ENCODE measurements at places on chromosomes 13 and 19.

GRCh38 chr19:41535029-41535622 is 40.8 kb upstream of the CEACAM21 start:
- DNase-seq: no peak

- DNase-seq: no peak
Measured at GRCh38 chr13:73465617-73465971, 406.8 kb downstream of the KLF5 start.

DNA sequence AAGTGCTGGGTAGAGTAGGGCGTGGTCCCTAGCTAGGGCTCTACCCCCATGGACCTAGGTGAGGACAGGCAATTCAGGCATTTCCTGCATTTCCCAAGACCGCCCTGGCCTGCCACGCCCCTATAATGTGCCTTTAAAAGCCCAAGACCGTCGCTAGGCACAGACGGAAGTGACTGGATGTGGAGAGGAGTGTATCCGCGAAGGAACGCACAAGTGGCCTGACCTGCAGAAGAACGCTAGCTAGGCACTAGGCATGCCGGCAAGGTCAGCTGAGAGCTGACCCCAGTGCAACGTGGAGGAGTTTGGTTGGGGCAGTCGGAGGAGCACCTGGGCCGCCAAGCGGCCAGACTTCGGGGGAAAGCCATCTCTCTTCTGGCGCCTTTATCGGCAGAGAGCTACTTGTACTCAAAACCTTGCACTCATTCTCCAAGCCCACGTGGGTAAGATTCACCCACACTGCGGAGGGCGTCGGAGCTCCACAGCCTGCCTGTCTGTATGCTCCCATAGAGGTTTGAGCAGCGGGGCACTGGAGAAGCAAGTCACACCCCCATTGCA is 370.0 kb downstream of the FGF9 start:
- no peak for DNase-seq

DNA sequence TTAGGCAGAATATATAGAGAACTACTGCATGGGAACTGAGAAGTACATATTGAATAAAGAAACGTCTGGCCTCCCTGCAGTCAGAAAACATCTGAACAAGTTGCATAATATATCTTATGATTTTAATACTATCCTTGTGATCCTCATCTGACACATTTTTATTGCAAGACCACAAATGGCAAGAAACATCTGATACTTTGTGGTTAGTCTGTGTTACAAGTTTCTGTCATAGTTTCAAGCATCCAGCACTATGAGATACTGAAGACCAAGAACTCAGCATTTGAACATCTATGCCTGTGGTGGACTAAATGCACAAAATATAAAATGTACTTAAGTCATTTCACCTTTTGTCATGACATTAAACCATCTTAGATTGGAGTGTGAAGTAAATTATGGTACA is 1175.8 kb upstream of the MIR17HG start:
- no peak for DNase-seq

DNA sequence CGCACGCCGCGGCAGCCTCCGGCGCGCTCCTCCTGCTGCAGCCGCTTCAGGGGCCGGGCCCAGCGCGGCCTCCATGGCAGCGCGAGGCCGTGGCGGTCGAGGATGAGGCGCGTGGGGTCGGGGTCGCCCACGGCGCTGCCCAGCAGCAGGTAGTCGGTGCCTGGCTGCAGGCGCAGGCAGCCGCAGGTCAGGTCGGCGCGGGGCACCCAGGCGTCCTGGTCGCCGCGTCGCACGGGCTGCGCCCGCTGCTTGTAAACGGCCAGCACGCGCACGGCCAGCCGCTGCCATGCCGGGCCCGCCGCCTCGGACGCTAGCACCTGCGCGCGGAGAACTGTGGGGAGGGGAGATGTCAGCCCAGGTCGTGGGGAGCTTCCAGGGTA is 11.1 kb downstream of the NTN5 start:
- DNase-seq: no peak

DNA sequence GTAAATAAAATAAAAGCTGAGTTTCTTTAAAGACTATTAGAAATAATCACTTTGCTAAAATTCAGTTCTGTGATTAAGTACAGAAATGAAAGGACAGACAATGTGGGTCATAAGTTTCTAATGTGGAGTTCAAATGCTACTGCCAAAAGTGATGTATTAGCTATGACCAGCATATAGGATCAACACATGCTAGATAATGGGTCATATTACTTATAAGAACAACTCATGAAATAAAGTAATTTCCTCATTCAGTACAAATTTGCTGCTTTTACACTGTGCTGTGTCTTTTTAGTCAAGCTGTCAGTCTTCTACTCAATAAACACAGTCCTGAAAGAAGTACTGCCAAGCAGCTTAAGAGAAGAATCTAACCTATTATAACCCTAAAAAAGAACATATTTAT is 135.2 kb downstream of the VWA8 start:
- DNase-seq: no peak

DNA sequence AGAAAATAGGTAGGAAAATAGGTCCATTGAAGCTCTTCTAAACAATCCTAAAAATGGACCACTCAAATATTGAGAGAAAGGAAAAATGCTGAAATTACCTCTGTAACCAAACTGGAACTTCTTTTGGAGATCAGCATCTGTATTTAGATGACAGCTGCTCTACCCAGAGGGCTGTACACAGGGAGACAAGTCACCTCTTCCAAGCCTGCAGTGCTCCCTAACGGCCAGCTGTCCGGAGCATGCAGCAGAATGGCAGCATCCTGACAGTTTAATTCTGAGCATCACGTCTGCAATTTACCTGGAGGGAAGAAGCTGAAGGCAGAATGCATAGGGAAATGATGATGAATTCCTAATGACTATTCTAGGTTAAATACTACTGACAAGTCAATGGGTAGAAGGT is 62.8 kb upstream of the DIAPH3 start:
- DNase-seq: no peak

DNA sequence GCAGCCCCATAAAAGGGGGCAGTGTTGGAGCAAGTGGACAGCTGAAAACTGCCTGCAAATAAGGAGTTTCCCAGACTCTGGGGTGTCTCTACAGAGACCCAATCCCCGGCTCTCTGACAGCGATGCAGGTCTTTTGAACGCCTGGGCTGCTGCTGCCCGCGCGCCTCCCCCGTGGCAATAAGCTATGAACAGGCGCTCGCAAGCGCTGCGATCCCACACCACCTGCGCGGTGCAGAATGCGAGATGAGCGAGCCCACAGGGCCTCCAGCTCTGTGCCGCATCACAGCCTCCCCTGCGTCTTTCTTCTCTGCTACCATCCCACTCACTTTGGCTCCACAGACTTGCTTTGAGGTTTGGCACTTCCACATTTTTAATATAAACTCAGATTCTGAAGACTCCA is 62.3 kb downstream of the KCTD15 start:
- DNase-seq: no peak

DNA sequence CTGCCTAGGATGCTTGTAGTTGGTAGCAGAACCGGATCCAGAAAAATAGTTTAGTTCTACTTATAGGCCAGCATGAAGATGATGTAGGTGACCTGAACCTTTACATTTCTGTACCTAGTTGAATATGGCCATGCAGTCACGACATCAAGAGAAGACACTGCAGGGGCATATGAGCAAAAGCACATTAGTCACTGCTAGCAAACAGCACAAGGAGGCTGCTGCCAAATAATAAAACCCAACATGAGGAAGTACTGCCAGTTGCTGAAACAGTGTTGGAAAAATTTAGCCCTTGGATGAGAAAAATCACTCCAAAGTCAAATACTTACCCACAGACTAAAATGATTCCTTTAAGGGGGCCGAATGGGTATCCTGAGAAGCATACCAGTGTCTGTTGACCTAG is 20.8 kb downstream of the ERICH6B start:
- DNase-seq: no peak

- no peak for DNase-seq
Measured at GRCh38 chr13:112067116-112067741, at the start of gene SOX1. TSS of gene SOX1 (plus strand) at chr13:112067149. CDS start at chr13:112067659, 510 bp downstream.

DNA sequence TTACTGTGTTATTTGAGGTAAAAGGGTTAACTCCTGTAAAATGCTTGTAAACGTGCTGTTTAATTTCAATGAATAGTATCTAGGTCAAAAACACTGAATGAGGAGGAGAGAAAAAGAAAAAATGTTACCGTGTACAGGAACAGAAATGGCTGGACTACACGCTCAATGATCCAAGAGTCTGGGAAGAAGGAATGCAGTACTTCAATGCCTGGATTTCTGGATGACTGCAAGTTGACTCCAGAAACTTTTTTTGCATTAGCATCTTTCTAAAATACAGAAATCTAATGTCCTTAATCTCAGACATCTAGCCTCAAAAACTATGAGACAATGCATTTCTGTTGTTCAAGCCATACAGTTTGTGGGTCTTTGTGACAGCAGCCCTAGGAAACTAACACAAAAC is 17.4 kb upstream of the IPO5 start:
- no peak for DNase-seq

DNA sequence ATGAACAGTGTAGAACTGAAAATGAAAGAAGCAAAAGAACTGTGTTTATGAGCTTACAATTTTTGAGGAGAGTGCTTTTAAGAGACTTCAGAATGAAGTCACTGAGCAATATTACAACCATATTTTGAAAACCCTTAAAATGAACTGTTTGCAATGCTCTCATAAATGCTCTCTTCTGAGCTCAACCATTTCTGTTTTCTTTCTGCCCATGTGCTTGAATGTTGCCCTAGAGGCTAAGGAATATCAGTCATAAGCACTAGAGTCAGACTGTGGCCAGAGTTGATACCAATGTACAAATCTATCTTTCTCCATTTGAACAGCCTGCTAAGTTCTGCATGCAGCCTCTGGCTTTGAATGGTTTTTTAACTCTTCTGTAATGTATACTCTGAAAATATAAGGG is 1092.8 kb downstream of the PCDH9 start:
- no peak for DNase-seq

All from LNCaP clone FGC (cell line).